NCI-H510A treated with DMSO at 0.1 percent for 48 hours (cell line): ENCODE measurements at places on chromosomes 11 and 22.

DNA sequence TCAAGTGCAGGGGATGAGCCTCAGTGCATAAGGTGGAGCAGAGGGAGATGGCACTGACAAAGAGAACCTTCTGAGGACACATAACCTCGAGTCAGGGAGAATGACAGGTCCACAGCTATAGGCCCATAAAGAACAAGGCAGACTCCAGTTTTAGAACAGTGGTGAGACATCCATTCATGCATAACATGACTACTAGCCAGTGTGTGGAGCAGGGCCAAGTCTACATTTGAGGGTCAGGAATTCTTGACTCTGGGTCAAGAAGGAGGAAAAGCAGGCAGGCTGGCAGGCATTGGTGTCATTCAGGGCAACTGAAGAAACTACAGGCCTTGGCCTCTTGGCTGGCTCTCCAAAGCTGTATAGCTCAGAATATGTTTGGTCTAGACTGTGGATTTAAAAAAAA, 54.9 kb downstream of the MTNR1B start:
- no peak for DNase-seq

DNA sequence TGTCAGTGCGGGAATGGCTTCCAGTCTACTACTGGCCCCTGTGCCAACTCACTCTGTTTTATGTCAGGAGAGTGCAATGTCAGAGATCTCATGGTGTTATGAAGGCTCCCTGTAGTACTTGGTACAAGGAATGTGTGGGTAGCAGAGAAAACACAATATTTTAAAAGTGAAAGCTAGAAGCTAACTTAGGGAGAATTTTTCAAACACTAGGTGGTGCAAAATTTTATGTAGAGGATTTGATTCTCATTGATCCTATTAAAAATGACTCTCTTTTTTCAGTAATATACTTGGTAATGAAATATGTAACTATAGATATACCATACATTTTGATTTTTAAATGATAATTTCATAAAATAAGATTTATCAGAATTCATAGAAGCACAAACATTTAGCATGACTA, 134.7 kb downstream of the JRKL start:
- no peak for DNase-seq

- no peak for DNase-seq
Measured at GRCh38 chr11:9516113-9516512, 55.3 kb downstream of the ZNF143 start.

GRCh38 chr11:72573072-72573854, 101.0 kb downstream of the PDE2A start:
- DNase-seq = peak; percentile 50

GRCh38 chr11:71116693-71117040, 135.7 kb downstream of the SHANK2 start:
- no peak for DNase-seq

DNA sequence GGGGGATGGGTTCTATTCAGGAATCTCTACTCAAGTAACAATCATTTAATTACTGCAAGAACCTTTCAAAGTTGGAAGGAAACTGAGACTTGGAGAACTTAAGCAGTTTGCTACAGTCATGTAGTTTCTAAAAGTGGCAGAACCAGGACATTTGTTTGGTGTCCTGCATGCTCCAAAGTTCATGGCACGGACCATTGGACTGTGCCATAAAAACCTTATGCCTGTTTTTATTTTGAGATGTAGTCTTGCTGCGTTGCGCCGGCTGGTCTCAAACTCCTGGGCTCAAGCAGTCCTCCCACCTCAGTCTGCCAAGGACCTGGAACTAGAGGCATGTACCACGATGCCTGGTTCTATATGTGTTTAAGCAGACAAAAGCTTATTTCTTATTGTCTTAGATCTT, 18.6 kb upstream of the AIFM3 start:
- DNase-seq = no peak

- no peak for DNase-seq
Measured at GRCh38 chr11:76673176-76674142, 2.9 kb upstream of the LRRC32 start.

DNA sequence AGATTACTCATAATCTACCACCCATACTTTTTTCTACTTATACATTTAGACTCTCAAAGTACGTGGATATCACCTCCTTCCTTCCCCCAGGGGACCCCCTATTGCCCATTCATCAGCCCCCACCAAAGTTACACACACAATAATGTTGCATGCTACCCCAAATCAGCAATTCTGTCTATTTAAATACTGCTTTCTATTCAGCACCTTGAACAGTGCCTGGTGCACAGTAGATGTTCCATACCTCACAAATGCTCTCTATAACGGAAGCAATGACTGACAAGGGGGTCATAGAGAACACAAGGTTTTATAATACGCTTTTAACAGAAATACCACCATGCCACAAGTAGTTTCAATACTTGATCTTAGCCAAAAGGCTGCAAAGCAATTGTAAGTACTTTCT, 370.7 kb downstream of the MIAT start:
- no peak for DNase-seq

DNA sequence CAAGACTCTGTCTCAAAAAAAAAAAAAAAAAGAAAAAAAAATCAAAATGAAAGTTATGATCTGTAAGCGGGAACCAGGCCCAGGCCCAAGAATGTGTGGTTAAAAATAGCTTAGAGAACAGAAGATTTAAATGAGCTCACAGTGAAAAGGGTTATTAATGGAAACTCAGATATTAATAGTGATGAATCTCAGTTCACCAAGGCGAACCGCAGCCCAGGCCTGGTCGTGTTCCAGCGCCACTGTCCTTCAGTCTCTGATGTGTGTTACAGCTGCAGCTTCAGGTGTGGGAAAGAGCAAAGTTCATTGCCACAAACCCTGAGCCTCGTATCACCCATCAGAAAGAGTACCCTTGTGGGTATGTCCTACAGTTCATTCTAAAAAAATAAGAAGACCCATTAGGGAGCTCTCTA, 107.1 kb downstream of the GAB2 start:
- DNase-seq = no peak

- no peak for DNase-seq
Measured at GRCh38 chr11:69157822-69158231, 2.1 kb downstream of the SMIM38 start.

- peak; percentile 27 for DNase-seq
Measured at GRCh38 chr11:83092488-83093384, 21.0 kb upstream of the RAB30 start.

DNA sequence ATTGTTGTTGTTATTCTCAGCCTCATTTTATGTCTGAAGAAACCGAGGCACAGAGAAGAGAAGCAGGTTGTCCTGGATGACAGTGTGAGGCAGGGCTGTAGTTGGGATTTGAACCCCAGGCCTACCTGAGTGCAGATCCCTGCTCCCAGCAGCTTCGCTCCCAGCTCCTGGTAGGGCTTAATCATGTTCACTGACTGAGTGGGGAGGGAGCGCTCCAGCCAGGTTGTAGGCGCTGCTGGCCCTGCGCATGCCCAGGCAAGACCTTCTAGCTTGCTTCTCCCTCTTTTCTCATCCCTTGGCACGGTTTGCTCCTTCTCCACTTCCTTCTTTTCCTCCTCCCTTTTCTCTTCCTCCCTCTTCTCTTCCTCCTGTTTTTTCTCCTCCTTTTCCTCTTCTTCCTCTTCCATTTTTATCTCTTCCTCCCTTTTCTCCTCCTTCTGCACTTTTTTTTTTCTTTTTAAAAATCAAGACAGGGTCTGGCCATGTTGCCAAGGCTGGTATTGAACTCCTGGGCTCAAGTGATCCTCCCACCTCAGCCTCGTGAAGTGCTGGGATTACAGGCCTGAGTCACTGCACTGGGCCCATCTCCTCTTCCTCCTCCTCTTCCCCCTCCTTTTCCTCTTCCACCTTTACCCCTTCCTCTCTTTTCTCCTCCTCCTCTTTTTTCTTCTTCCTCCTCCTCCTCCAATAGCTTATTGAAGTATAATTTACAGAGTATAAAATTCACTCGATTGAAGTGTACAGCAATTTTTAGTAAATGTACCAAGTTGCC, 109.3 kb downstream of the KIAA1671 start:
- DNase-seq = no peak

GRCh38 chr22:32528984-32529982, 54.7 kb downstream of the FBXO7 start:
- DNase-seq = peak; percentile 29

DNA sequence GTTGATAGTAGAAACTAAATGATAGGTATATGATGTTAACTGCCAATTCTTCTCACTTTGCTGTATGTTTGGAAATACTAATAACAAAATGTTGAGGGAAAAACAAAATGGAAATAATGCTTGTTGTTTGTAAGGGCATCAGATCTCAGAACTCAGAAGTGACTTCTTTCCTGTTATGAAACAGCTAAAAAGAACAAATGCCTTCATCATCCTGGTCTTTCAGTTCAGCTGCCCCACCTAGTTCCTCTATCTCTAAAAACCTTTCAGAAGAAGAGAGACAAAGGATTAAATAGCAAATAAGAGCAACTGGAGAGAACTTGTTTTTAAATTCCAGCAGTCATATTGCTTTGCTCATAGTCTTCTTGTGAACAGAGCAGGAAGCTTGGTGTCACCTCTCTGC, 345.3 kb upstream of the NCAM1 start:
- no peak for DNase-seq

DNA sequence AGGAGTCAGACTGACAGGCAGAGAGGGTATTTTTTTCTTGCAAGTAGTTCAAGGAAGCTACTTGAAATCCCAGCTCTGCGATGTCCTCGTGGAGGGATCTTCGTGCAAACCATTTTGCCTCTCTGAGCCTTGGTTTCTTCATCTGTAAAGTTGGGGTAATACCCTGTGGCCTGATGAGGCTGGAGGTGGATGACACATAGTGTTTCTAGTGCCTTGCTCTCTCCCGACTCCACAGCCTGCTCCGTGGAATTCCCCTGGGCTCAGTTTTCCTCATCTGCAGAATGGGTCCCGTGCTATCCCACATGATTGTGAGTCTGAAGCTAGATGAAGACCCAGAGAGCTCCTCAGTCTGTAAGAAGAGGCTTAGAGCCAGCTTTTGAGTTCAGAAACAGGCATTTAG, 32.7 kb downstream of the DAGLA start:
- no peak for DNase-seq

- no peak for DNase-seq
Measured at GRCh38 chr11:46277622-46278386, at the start of gene CREB3L1. Gene CREB3L1 (plus strand): TSS chr11:46277662. CDS start chr11:46278112, 450 bp downstream.

DNA sequence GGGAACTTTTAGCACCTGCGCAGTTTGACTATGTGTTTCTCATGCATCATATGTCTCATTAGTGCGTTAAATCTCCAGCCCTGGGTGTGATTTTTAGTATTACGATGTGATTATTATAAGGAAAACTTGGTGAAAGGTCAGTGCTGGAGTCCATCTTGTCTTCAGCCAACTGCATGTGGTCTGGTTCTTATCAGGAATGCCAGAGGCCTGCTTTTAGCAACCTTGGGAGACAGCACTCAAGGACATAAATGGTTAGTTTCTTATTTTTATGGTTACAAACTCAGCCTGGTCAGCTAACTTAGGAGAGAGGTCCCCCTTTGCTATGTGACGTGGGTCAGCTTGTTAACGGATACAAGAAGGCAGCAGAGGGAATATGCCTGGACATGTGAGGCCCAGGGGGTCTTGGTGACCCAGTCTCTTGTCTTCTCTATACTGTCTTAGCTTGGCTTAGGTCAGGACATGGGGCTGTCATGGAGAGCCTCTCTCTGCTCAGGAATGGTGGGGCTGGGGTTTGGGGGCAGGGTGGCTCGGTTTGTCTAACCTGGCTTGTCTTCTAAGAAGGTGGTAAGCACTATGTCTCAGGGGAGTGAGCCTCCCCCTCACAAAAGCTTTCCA, 21.5 kb downstream of the KCTD21 start:
- no peak for DNase-seq

- no peak for DNase-seq
Measured at GRCh38 chr22:32482708-32483107, 8.1 kb downstream of the FBXO7 start.

DNA sequence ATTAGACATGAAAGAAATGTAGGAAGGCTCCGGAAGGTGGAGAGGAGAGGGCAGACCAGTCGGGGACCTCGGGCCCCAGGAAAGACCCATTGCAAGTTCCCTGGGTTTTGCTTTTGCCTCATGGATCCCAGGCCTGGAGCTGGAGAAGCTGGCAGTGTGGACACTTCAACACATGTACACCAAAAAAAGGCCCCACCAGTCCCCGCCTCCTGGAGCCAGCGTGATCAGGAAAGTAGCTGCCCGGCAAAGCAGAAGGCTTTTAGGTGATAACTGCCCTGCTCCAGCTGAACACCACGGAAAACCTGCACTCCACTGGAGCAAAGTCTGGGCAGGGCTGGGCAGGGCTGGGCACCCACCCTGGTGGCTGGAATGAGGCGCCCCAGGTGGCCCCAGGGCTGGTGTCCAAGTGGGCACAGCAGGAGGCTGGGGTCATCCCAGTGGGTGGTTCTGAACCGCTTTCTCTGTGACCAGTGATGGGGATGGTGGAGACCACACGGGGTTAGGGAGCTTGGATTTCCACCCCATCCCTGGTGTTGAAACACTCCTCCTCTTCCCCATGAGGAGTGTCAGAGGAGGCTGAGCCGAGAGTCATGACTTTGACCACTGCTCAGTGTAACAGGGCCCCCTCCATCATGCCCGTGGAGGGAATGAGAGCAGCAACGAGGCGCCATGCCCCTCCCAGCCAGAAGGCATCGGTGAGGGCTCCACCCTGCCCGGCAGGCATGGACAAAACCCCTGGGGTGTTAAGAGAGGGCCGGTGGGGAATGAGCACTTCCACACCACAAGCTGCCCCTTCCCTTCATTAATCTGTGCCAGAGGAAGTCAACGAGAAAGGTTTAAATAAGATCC, 16.9 kb upstream of the MUC5AC start:
- DNase-seq = no peak

GRCh38 chr11:130827451-130828377, 88.6 kb downstream of the SNX19 start:
- DNase-seq = no peak

DNA sequence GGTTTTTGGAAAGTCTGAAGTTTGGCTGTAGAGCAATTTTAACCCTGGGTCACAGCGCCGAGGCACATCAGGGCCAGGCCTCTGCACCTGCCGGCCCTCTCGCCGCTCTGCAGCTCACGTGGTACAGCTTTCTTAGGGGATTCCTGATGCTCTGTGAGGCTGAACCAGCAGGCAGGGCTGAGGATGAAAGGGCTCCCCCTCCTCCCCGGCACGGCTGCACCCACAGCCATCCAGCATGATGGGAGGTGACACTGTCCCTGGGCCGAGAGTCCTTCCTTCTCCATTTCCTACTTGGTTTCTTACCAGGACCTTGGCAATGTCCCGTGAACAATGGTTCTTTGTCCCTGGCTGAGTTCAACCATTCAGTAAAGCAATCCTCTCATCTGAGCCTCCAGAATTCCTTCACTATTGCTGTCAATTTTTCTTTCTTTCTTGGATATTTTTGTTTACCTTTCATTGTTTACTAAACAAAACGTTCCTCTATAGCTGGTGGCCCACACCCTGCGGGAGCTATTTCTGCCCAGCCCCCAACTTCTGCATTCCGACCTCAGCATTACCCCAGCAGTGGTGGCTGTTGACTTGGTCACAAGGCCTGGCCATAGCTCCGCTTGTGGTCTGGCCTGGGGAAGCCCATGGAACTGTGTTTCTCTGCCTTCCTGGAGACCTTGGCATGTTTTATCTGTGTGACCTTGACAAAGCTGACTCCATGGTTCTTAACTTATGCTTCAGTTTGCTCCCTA, 172.8 kb upstream of the B3GAT1 start:
- no peak for DNase-seq
